ENCODE measurements at places on chromosomes 12 and 14. TPM values are rescaled to one million over a fixed set of nuclear protein-coding genes. Genes with fewer than 3 reads are reported as not detected.

Gene ADAM21
- 0.75 TPM for total RNA-seq

Gene KRT7
- 533 TPM for total RNA-seq

Gene SOX5
- total RNA-seq, result 0.15 TPM

Gene NT5DC3
- total RNA-seq, result 3.6 TPM

Gene GARIN6
- total RNA-seq, result not detected

Gene SLCO1A2
- total RNA-seq, result not detected

Gene ZNF605
- total RNA-seq, result 8.2 TPM

Gene MANSC4
- total RNA-seq, result not detected

Gene IQSEC3
- total RNA-seq, result not detected

Gene TSHR
- not detected for total RNA-seq

Gene FBXO34
- total RNA-seq, result 14.7 TPM

Gene TMEM132C
- not detected for total RNA-seq

Gene NEUROD4
- total RNA-seq, result not detected

Gene SALL2
- total RNA-seq, result 2.0 TPM

Gene PLEK2
- total RNA-seq, result 18.6 TPM

Gene LUM
- total RNA-seq, result 115 TPM

Gene SDS
- not detected for total RNA-seq

Gene FOXG1
- not detected for total RNA-seq

Gene RPL10L
- not detected for total RNA-seq

Gene GPR84
- total RNA-seq, result not detected

Gene LYZ
- total RNA-seq, result not detected

Gene SLC5A8
- total RNA-seq, result not detected

Gene KCNH3
- total RNA-seq, result 0.23 TPM

Gene TSPAN19
- under 0.01 TPM for total RNA-seq

Gene BBOF1
- 5.6 TPM for total RNA-seq
